Effector CD8-positive, alpha-beta T cell (primary cell): ENCODE measurements at places on chromosomes 7 and 10.

GRCh38 chr10:133614830-133615580 lies 11.6 kb downstream of the FRG2B start:
- DNase-seq, result no peak

DNA sequence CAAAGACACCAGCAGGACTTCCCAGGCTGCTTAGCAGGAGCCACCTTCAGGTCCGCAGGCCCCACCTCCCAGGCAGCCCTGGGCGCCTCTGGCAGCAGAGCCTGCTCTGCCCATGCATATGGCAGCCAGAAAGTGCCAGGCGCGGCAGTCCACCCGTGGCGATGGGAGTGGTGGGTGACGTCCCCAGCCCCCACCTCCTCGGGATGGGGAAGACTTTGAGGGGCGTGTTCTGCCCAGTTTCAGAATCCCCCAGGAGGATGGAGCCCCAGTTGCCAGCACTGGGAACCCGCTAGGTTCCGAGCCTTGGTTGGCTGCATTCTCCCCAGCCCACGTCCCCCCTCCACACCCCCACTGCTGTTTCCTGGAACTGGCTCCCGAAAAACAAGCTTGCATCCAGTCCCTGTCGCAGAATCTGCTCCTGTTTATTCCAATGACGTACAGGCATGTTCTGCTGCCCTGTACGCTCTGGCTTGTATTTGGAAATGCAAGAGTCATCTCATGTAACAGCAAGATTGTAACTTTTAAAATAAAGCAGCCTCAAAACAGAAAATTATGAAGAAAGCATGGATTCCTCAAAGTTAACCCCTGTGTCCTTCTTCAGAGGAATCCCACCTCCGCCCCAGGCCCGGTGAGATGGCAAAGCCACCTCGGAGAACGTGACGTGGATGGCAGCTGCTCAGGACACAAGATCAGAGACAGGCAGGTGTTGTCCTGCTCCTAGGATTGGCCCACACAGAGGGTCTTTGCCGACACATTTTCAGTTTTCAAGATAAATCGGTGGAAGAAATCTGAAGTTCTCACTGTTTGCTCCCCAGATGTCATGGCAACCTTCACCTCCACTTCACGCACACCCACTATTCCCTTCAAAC lies 87.8 kb upstream of the PPP2R2D start:
- DNase-seq, result no peak

DNA sequence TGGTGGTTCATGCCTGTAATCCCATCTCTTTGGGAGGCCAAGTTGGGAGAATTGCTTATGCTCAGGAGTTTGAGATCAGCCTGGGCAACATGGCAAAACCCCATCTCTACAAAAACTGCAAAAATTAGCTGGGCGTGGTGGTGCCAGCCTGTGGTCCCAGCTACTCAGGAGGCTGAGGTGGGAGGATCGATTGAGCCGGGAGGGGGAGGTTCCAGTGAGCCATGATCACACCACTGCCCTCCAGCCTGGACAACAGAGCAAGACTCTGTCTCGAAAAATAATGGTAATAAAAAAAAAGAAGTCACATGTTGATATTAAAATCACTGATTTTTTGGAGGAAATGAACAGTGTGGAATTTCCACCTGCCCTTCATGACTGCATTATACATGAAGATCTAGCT lies 15.8 kb downstream of the PHYH start:
- no peak for DNase-seq

DNA sequence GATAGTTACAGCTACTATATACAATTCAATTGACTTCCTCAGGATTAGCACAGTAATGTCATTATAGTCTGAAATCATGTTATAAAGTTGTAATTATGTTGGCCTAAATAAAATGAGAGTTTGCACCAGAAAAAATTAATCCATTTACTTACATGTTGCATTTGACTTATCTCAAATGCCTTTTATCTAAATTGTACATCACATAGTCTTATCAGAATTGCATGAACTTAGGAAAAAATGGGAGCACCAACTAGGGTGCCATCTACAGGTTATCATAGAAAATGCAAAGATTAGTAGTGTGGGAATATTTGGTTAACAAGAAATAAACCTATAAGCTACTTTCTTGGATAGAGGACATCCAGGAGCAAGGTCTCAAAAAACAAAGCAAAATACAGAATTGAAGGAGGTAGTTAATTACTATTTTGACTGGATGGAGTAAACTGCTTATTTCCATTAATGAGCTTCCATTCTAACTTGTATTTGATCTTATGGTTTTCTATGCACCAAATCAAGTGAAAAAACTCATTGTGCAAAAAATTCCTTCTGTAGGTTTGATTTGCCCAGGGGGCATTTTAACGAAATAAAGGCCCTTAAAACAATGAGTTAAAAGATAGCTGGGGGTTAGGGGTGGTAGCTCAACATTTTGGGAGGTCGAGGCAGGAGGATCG lies 60.0 kb upstream of the ORC5 start:
- no peak for DNase-seq

DNA sequence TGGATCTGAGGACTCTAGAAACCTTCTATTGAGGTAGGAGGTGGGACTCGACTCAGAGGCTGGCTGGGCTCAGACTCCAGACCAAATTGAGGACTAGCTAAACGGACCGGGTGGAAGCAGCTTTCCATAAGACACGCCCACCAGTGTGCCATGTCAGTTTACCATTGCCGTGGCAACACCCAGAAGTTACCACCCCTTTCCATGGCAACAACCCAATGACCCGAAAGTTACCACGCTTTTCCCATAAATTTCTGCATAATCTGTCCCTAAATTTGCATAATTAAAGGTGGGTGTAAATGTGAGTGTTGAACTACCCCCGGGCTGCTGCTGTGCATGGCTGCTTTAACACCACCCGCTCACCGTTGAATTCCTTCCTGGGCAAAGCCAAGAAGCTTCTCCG lies 58.9 kb downstream of the MICALL2 start:
- no peak for DNase-seq

- DNase-seq, result no peak
Measured at GRCh38 chr7:2523941-2524807, 4.6 kb downstream of the LFNG start.

DNA sequence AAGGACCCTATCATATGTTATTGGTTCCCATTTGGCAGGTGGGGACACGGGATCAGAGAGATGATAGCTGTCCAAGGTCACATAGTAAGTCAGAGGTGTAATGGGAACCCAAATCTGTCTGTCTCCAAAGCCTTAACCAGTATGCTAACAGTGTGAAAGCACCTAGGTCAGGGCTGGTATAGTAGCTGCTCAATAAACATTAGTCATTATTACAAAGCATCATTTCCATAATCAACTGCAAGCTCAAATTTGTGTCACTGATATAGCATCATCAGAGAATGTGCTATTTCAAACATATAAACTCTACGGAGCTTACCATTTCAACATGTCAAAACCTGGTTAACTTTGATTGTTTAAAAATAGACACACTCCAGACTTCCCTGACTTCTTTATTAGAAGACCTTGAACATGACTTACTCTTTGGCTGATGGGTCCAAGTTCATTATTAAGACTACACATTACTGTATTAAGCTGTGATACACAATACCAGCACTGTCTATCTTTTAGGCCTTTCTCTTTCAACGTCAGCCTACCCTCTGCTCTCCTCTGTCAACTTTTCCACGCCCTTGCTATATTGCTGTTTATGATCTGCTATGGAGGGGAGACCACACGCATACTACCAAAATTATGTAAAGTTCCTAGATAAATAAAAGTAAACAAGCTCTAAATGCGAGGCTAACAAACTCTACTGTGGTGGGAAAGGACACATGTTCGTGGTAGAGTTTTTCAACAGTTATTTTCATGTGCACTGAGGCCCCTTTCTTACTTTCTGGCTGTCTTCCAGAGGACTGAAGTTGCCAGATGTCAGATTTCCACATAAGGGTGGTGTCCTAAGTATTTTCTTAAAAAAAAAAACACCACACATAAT lies 33.6 kb downstream of the DNMBP start:
- DNase-seq, result no peak

- DNase-seq, result no peak
Measured at GRCh38 chr7:92754919-92755581, 81.3 kb downstream of the CDK6 start.
